ENCODE measurements at places on chromosomes 7 and 10.

GRCh38 chr10:6579183-6579903 is 733 bp downstream of the PRKCQ start:
- DNase-seq, result no peak

GRCh38 chr10:43925793-43926192 is 277.1 kb upstream of the ZNF32 start:
- DNase-seq, result no peak

DNA sequence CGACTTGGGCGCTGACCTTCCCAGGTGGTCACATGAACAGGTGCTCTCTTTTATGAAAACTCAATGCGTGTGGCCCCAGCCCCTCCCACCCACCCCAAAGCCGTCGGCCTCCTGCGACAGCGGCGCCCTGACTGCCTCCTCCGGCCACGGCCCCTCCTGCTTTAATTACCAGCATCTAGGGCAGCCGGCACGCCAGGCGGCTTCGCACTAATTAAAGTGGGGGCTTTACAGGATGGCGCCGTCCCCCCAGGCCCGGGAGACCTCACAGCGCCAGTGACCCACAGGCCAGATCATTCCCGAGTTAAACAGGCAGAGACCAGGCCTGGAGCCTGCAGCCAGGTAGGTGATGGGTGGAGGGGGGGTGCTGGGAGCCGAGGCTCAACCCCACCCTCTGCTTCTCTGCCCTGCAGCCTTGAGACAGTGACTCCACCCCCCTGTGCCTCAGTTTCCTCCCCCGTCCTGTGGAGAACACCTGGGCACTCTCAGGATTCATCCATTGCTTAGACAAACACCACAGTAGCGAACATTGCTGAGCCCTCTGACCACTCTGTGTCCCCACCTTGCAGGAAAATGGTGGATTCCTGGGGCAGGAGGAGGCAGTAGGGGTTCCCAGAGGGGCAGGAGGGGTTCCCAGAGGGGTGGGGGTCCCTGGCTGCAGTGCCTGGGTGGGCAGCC is 100.8 kb downstream of the MICALL2 start:
- no peak for DNase-seq

GRCh38 chr7:121132940-121133339 is 144.4 kb downstream of the CPED1 start:
- DNase-seq, result no peak

DNA sequence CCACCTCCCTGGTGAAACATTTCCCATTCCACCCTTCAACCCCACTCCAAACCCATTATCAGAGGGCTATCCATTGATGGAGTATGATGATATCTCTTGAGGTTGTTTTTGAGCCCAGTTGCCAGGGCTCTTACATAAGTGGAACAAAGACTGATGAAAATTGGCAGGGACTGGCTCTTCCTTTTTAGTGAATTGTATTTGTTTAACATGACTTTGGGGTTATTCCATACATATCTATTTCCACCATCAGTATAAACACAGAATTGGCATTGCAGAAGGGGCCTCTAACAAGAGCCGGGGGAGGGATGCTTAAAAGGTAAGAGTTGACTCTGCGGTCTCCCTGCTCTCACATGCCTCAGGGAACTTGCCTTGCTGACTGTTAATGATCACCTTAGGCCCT is 28.9 kb downstream of the FZD1 start:
- no peak for DNase-seq

- DNase-seq, result no peak
Measured at GRCh38 chr7:152850420-152850819, 90.9 kb downstream of the ACTR3B start.

- no peak for DNase-seq
Measured at GRCh38 chr7:31333291-31333690, 7.2 kb downstream of the NEUROD6 start.

GRCh38 chr7:151461096-151461941 is 21.4 kb upstream of the CRYGN start:
- no peak for DNase-seq

DNA sequence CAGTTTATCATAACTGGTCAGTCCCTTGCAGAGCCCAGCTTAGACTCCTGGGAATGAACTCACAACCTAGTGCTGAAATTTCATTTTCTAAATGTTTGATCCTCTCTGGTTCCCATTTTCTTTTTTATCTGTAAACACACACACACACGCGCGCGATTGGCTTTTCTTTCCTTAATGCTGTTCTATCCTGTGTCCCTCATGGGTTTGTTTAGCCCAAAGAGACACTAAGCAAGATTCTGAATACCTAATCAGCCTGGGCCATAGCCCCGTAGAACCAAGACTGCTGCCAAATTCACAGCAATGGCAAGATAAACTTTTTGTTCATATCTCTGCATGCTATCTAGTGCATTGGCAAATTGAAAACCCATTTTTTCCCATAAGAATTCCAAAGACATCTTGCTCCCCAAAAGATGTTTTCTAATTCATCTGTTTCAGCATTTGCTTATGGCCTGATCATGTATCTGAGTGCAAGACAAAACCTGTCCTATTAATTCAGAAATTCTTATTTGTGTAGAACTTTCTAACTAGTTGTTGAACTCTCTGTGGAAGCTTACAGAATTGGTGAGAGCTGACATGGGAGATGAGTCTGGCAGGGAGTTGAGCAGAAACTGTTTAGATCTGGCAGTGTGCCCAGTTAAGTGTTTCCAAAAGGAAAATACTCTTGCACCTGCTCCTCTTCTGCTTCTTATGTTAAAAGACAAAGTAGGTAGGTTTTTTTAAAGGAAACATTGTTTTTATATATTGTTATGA is 1.8 kb upstream of the IFIT1 start:
- DNase-seq, result no peak

DNA sequence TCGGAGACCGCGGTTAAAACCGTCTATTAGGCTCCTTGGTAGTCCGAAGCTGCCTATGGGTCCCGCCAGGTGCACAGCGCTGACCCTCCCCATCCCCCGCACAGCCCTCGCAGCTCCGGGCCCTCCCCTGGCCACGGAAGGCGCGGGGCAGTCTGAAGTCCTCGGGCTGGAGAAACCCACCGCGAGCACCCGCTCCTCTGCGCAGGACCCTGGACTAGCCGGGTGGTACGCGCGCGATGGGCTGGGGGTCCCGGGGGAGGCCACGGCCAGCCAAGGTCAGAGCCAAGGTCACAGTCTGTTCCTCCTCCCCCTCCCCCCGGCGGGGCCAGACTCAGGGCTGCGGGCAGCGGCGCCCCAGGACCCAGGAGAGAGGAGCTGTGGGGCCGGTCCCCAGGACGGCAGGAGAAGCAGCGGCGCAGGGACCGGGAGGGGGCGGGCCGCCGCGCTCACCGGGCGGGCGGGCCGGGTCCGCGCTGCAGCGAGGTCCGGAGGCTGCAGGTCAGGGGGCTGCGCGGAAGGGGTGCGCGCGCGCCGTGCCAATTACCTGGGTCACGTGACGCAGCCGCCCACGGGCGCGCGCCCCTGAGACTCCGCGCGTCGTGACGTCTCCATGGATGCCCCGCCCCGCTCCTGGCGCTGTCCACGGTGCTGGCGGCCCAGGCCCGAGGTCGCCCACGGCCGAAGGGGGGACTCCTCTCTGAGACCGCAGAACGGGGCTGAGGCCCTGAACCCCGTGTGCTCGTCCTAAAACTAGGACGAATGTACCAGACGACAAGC is at the start of gene OGDHL:
Gene OGDHL, minus strand, starts transcription at position 535 of the 777 bp plus-strand sequence. CDS start 3,731 bp downstream, outside the sequence.
- peak; percentile 65 for DNase-seq

DNA sequence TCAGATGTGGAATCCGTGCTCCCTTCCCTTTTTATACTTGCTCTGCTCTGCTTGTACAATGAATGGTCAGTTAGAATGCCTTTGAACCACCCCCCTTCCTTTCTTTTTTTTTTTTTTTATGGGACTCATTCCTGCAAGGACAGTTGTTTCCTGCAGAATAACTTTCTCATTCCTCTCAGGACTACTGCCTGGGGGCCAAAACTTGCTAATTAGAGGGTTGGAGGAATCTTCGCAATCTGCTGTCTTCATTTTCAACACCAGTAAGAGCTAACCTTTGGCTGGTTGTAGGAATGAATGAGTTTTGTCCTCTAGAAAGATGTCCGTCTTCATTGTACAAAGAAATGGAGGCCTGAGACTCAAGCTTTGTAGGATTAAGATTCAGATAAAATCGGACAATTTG is 868.1 kb downstream of the LRMDA start:
- no peak for DNase-seq
